ENCODE measurements at places on chromosomes 3 and 15.
A peak's percentile ranks its signal among the peaks of the same experiment; 100 is the strongest.

GRCh38 chr15:44735482-44736180 lies 697 bp upstream of the TRIM69 start:
- DNase-seq = no peak
- H3K27me3 ChIP-seq = no peaks in the 10 kb centered on the region
- H3K4me3 ChIP-seq = no peak overlapping the region
- peaks cover 14% of the 10 kb centered on the region for H3K36me3 ChIP-seq
- H3K27ac ChIP-seq = no peak overlapping the region
- no peaks in the 10 kb centered on the region for H3K4me1 ChIP-seq

GRCh38 chr3:99172736-99173657 lies 271.5 kb upstream of the DCBLD2 start:
- H3K27me3 ChIP-seq = no peaks in the 10 kb centered on the region
- peak; percentile 60 for DNase-seq
- H3K4me3 ChIP-seq = no peak overlapping the region

GRCh38 chr15:35290301-35290721 lies 205.2 kb upstream of the NANOGP8 start:
- peaks cover 6% of the 10 kb centered on the region for H3K4me1 ChIP-seq
- H3K4me3 ChIP-seq = no peak overlapping the region
- H3K27ac ChIP-seq = no peak overlapping the region
- DNase-seq = no peak

DNA sequence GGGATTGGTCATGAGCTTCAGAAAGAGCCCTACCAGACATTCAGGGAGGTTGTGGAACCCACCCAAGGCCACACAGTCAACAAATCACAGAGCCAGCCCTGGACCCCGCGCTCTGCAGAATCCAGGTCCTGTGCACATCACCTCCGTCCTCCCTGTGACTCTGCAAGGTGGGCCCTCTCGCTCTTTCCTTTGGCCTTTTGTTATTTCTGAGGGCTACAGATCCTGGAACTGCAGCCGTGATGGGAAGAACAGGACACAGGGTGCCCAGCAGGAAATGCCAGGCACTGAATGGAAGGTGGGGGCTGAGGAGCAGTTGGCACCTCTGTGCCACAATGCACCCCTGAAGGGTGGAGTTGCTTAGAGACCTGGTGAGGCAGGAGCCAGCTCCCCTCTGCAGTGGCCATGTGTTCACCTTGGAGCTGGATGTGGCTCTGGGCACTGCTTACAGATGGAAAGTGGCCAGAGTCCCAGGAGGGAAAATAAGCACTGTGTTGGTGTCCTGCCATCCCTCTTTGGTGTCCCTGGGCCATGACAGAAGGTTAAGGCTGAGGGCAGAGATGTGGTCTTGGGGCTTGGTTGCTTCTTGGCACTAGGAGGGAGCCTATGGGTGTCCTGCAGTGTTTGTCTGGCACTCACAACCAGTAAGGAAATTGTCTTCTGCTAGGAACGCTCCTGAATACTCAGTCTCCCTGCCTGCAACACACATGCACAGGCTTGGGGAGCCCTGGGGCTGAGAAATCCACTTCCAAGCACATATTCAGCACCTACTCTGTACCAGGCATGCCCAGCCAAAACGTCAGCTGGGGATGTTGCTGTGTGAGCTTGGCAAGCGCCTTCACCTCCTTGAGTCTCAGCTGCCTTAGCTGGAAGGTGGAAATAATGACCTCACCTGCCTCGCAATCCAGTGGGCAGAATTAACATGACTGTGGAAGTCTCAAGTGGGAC lies 98.0 kb upstream of the SLC6A6 start:
- H3K36me3 ChIP-seq = no peaks in the 10 kb centered on the region
- no peak overlapping the region for H3K4me3 ChIP-seq
- H3K27ac ChIP-seq = no peak overlapping the region
- no peak for DNase-seq
- H3K27me3 ChIP-seq = no peaks in the 10 kb centered on the region

DNA sequence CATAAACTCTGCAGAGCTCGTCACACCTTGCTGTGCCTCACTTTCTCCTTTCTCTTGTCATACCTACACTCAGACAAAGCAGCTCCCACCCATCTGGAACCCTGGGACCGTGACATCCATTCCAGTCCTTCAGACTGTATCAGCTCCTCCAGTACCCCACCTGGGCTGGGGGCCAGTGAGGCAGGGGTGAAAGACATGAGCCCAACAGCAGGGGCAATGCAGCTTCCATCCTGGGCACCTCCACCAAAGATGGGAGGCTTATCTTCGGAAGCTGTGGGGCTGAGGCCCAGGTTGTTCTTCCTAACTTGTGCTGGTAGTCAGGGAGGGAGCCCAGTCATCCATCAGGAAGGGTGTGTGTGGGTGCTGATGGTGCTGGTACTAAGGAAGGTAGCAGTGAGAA lies 109.2 kb downstream of the EEFSEC start:
- no peaks in the 10 kb centered on the region for H3K4me1 ChIP-seq
- DNase-seq = no peak
- no peak overlapping the region for H3K27ac ChIP-seq
- H3K27me3 ChIP-seq = no peaks in the 10 kb centered on the region
